Inflammatory macrophage treated with lipopolysaccharide for 1 hour (primary cell): ENCODE measurements at places on chromosomes 3 and 15.

- DNase-seq: no peak
These were observed 996.0 kb downstream of the OTOL1 start for GRCh38 chr3:162492446-162493081.

GRCh38 chr3:117103675-117104074, 394.1 kb downstream of the TUSC7 start:
- no peak for DNase-seq

GRCh38 chr3:123297627-123297899, 95.8 kb downstream of the SEC22A start:
- DNase-seq: no peak

DNA sequence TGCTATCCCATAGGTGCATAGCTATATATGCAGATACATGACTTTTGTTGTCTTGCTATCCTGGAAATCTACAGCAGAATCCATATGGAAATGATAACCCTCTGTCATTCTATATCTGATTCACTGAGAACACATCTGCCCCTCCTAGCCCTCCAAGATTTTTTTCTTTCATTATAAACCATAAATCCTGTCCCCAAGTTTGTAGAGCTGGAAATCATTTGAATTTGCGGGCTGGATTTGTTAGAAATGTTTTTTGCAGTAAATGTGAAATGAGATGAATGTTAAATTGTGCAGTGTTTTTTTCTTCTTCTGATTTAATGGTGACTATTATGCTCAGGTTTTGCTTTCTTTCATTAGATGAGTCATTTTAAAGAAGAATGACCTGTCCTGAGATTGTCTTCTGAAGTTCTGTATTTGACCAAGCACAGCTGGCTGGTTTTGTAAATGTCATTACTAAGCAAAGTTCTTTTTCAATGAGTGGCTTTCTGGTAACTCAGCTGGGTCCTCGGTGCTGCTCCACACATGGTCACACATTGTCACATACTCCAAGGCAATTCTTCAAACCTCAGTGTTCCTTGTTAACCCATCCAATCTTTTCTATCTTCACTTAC, 25.3 kb upstream of the ABHD17C start:
- DNase-seq: no peak

- DNase-seq: no peak
These were observed 10.6 kb downstream of the DNAJB8 start for GRCh38 chr3:128455786-128456748.

DNA sequence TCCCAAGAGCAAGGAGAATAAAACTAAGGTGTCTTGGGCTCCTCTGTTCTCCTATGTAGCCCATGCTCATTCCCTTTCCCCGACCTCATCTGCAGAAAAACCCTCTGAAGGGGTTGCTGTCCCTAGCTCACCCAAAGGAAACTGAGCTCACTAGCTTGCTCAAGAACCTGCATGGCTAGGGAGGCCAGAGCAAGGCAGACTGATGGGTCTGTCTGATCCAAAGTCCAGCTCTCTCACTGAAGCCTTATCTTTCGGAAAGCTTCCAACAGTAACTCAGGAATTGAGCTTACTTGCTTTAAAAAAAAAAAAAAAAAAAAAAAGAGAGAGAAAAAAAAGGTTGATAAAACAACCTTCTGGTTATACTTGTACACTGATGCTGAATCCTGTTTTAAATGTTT, 141.4 kb upstream of the TOPAZ1 start:
- no peak for DNase-seq

GRCh38 chr3:14537590-14538450, 2.3 kb downstream of the GRIP2 start:
- no peak for DNase-seq

GRCh38 chr3:10790713-10791112, 25.3 kb upstream of the SLC6A11 start:
- no peak for DNase-seq

DNA sequence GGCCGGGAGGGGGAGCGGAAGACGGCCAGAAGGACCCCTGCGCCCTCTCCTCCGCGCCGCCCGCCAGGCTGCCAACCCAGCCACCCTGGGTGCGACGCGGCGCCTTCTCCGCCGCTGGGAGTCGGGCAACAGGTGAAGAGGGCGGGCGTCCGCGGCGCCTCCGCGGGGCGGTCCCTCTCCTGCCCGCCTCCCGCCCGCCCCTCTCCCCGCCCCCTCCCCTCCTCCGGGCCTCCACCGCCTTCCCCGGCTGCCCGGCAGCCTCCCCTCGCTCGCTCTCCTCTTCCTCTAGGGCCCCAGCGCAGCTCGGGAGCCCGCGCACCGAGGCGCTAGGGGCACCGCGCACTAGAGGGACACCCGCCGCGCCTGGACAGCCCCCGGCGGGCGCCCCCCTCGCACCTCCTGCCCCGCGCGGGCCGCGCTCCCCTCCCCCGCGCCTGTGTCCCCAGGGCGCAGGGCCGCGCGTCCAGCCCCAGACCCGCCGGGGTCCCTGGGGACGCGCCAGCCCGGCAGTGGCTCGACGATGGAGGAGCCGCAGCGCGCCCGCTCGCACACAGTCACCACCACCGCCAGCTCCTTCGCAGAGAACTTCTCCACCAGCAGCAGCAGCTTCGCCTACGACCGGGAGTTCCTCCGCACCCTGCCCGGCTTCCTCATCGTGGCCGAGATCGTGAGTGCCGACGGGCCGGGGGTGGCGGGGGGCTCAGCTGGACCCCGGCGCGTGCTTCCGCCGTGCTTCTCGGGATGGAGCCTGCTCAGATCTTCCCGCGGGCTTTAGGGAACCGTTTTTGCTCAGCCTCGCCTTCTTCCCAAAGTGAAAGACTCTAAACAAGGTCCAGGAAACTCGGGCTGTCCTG, at the start of gene CMTM8:
TSS of gene CMTM8 (plus strand) at position 228 of the 854 bp plus-strand sequence. CDS start at position 521, 293 bp downstream.
- peak; percentile 62 for DNase-seq

GRCh38 chr3:107394502-107394901, 17.3 kb downstream of the CCDC54 start:
- DNase-seq: no peak

DNA sequence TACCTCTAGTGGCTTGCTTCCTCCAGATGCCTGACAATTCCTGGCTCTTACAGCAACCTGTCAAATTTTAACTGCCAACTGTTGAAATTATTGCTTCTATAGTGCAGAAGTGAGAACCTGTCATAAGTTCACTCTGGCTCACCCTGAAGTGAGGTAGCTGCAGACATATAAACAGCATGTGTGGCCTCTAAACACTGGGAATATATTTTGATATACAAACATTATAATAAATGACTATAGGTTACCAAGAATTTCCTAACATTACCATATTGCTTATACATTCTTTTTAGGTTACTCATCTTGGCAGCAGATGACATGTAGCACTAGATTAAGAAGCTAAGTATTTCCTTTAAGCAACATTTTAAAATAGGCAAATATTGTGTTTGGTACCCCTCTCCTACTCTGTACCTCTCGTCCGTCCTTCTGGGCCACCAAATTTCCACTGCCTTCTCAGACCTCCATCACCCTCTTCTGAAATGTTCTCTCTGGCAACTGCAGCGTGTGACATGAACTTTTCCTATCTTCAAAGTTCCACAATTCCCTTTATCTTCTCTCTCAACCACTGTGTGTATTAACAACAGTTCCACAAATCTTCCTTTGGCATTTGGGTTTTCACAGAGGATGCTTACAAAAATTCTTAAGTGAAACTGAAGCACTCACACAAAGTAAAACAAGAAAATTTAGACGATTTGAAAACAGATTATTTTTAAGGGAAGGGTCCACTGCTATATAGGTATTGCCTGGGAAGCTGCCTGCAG, 15.3 kb upstream of the XXYLT1 start:
- no peak for DNase-seq

GRCh38 chr15:63190769-63191649, 1.6 kb downstream of the RAB8B start:
- peak; percentile 65 for DNase-seq

- DNase-seq: no peak
These were observed 22.1 kb downstream of the ARNT2 start for GRCh38 chr15:80426316-80426715.

- no peak for DNase-seq
These were observed 75.6 kb downstream of the IQCH start for GRCh38 chr15:67329984-67330733.

- DNase-seq: no peak
These were observed 428.1 kb downstream of the TAFA4 start for GRCh38 chr3:68504201-68504600.

GRCh38 chr3:22121068-22121701, 370.2 kb upstream of the ZNF385D start:
- DNase-seq: no peak

GRCh38 chr3:18740631-18741583, 315.8 kb upstream of the SATB1 start:
- DNase-seq: peak; percentile 83

GRCh38 chr15:75770131-75770530, 57.5 kb upstream of the CSPG4 start:
- no peak for DNase-seq

DNA sequence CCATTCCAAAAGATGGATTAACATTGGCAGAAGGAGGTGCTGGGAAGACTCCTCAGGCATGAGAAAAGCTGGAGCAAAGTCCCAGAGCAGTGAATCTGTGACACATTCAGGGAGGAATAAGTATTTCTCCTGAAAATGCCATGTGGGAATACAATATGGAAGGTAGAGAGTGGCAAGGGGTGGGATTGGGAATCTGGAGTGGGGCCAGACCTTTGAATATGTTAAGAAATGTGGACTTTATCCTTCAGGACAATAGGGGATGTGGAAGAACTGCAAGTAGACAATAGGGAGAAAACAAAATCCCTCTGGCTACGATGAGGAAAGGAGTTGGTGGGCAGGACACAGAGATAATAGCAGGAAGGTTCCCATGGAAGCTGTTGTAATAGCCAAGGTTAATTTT, 305.6 kb upstream of the TGFBR2 start:
- DNase-seq: no peak

GRCh38 chr3:152149832-152150231, 118.9 kb upstream of the MBNL1 start:
- no peak for DNase-seq
